ENCODE measurements at places on chromosomes 13 and 19.

GRCh38 chr13:78383899-78384298 lies 219.5 kb downstream of the POU4F1 start:
- DNase-seq, result no peak

DNA sequence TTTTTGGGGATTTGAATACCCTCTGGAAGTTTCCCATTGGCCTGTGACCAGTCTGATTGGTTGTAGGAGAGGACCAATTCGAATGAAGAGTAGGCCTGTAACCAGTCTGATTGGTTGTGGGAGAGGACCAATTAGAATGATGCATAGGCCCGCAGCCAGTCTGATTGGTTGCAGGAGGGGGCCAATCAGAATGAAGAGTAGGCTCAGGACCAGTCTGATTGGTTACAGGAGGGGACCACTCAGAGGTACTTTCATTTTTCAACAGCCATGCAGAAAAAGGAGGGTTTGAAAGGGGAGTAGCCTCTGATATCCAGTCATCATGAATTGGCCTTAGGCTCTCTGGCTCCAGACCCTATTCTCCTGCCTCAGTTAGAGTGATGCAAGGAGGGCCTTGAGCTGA lies 30.4 kb upstream of the SLC1A5 start:
- no peak for DNase-seq

DNA sequence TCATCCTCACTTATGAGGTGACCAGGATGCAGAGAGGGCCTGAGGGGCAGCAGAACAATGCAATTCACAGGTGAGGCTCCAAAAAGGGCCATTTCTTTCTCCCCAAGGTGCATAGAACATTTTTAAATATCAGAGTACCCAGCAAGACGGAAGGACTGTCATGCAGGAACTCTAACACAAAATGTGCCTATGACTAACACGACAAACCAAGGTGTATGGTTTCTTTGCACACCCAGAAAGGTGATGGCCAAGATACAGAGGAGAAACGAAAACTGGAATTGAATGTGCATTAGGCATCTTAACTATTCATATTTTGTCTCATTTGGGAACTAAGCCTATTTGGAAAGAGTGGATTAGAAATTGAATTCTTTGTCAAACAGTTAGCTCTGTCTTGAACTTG lies 29.9 kb downstream of the SHISA2 start:
- DNase-seq, result no peak

- no peak for DNase-seq
These were observed 286.1 kb downstream of the IRS2 start for GRCh38 chr13:109500146-109500773.

GRCh38 chr13:73286942-73287620 lies 228.3 kb downstream of the KLF5 start:
- DNase-seq, result no peak

DNA sequence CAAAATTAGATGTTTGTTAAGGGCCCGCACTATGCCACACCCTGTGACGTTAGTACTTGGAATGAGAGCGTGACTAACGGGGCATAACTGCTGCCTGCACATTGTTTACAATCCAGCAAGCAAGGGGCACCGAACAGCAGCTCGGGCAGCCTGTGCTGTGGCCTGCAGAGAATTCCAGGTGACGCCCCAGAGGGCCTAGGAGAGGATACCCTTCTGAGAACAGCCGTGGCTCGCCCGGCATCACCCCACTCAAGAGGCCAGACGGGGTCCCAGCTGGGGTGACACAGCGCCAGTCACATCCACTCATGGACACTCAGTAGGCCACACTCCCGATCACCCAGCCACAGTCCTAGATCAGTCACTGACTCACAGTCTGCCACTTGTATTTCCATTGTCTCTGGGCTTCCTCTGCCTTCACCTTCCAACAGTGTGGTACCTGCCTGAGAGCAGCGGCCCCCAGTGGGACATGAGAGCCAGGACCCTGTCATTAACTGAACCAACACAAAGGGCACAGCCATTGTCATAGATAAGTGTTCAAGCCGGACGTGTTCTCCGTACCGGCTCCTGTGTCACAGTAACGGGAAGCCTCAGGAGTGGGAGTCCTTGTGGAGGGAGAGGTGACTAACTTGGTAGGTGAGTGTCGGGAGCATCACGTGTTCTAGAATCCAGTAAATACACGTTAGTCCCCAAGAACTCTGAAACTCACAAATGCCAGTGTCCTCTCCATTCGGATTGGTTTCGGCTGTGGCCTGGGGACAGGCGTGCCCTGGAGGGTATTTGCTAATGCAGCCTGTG lies 7.5 kb downstream of the ZNF331 start:
- no peak for DNase-seq

- DNase-seq, result no peak
These were observed 169.5 kb upstream of the EDNRB start for GRCh38 chr13:78087966-78088678.

DNA sequence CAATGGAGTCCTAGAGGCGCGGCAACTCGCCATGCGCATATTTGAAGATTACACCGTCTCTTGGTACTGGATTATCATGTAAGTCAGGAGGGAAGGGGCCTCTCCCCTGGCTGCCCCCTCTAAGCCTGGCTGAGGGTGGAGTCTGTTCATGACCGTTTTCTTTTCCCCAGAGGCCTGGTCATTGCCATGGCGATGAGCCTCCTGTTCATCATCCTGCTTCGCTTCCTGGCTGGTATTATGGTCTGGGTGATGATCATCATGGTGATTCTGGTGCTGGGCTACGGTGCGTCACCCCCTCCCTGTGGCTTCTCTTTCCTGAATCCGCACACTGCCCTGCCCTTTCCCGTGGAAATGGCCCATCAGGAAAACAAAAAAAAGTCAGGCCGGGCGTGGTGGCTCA lies 6.5 kb downstream of the SLC44A2 start:
- no peak for DNase-seq

DNA sequence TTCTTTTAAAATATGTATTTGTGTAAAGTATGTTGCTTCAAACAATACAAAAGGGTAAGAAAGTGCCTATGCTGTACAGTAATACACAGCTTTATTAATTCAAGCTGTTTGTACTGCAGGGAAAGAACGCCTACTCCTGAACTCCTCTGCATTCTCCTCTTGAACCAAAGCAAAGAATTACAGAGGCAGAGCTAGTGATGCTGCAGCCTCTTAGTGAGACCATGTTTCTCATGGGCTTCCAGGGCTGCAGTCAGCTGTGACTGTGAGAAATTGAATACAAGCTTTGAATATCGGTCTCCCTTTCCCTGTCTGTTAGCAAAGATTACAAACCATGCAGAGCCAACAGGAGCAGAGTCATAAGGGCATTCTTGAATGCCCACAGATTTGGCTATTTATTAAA lies 248.5 kb downstream of the SLITRK1 start:
- DNase-seq, result no peak

All from stimulated activated CD8-positive, alpha-beta memory T cell treated with anti-CD3 and anti-CD28 coated beads, Interleukin-7, amount 100 ng/mL, for 24 hours (primary cell).